ENCODE measurements at places on chromosomes 4 and X.

GRCh38 chr4:61545902-61546480 lies 345.9 kb downstream of the ADGRL3 start:
- DNase-seq = no peak

DNA sequence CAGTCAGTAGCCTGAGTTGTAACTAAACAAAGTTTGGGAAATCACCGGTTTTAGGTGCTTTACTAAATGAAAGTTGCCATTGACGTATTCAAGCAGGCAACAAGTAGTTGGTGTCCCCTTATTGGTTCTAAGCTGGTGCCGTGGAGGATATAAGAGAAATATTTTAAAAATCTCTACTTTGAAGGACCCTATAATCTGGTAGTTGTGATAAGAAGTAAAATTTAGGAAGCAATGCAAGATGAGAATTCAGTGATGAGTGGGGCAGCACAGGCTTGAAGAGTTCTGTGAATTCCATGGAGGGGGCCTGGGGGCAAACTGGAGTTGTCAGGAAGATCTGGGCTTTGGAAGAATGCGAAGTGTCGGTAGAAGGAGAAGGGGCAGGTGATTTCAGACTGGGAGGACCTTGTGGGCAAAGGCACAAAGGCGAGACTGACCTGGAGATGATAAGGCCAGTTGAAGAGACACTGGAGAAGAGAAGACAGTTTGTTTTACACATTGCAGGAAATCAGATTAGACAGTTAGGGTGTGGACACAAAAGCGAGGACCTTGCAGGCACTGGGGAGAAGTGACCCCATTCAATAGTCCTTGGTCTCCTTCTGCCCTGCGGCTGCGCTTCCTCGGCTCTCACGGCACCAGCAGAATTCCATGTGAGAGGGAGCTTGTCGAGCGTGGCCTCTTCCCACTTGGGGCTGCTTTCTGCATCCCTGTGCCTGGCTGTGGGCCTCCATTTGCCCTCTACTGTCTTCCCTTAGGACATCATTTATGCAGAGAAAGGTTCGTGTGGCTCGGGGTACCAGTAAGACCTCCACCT lies 1.3 kb downstream of the RHOH start:
- DNase-seq = no peak

GRCh38 chrX:14386981-14387380 lies 142.4 kb upstream of the GLRA2 start:
- DNase-seq = no peak

DNA sequence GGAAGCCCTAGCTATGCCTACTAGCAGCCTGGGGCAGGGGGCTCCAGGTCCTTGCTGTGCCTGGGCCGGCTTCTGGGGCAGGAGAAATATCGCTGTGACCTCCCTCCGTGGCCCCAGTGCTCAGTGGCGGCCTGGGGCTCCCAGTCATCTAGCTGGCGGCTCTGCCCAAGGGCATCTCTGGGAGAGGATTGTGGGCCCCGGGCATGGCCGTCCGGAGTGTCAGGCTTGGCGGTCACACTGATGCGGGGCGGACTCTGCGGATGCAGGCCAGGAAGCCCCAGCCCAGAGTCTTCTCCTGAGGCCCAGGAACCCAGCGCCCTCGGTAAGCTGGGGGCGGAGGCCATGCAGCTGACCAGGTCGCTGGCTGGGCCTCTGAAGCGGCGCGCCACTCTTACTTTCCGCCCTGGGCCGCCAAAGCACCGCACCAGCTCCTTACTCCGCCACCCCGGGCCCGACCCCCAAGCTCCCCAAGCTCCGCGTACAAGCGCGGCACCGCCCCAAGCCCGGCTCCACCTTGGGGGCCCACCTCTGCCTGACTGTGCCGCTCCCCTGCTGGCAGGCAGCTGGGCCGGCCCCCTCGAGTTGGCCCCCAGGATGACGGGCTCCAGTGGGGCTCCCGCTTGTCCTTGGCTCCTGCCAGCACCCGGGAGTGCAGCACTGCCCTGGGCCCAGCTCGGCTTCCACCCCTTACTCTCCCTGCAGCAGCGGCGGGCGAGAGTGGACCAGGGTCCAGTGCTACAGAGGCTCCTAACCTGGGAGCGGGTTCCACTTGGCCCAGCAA lies 720.0 kb downstream of the PCDH18 start:
- no peak for DNase-seq

- no peak for DNase-seq
These were observed 143.1 kb upstream of the BCOR start for GRCh38 chrX:40240844-40241243.

DNA sequence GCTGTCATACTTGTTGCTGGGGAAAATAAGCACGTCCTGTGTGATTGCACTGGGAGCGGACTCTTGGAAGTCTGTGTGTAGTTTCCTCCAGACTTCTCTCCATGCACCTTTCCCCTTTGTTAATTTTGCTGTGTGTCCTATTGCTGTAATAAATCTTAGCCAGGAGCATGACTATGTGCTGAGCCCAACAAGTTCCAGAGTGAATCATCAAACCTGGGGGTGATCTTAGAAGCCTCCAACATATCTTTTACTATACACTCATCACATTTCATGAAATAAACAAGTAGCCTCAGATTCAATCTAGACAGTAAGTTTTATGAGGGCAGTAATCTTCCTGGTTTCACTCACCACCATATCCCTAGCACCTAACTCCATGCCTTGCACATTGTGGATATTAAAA lies 43.3 kb upstream of the FGF13 start:
- DNase-seq = no peak

DNA sequence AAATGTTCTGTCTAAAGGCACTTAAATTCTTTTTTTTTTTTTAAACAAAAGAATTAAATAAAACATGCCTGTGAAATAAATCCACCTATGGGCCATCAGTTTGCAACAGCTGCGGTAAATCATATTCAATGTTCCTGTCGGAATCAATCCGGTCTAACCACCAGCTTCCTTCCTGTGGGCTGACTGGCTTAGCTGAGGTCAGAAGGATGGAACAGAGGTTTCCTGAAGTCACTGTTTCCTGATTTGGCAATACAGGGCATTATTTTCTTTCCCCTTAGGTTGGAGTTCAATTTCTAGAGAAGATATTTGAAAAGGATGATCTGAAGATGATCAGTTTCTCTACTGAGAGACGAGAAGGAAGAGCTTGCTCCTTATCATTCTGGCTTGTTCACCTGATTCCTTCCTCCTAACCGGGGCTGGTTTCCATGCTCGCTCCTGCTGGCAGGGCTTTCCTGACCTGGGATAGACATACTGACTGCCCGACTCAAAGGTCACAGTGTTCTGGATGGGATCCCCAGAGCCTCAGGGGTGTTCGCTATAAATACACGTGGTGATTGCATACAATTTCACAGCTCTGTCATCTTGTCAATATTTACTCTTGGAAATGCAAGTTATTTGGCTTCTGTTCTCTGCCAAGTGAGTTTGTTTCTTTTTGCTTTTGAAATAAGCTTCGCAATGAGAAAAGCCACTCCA lies 21.7 kb downstream of the PDLIM3 start:
- no peak for DNase-seq

DNA sequence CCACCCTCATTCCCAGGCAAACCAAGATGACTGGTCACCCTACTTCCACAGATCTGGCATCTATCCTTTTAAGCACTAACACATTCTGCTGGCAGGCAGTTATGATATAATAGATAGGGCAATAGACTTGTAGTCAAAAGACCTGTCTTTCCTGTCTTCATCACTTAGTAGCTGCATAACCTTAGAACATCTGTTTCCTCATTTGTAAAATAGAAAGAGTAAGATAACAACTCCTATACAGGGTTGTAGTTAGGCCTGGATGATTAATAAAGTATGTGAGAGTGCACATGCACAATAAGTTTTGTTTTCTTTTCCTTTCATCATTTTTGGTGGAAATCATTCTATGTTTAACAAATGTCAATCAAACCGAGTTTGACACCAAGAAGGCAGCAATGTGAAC lies 72.1 kb downstream of the GPR82 start:
- no peak for DNase-seq

GRCh38 chr4:117385526-117385925 lies 300.1 kb upstream of the TRAM1L1 start:
- DNase-seq = no peak

- DNase-seq = no peak
These were observed 243.8 kb downstream of the PPP3CA start for GRCh38 chr4:101103381-101104142.

GRCh38 chrX:49137492-49137891 lies 14.0 kb upstream of the GPKOW start:
- no peak for DNase-seq

DNA sequence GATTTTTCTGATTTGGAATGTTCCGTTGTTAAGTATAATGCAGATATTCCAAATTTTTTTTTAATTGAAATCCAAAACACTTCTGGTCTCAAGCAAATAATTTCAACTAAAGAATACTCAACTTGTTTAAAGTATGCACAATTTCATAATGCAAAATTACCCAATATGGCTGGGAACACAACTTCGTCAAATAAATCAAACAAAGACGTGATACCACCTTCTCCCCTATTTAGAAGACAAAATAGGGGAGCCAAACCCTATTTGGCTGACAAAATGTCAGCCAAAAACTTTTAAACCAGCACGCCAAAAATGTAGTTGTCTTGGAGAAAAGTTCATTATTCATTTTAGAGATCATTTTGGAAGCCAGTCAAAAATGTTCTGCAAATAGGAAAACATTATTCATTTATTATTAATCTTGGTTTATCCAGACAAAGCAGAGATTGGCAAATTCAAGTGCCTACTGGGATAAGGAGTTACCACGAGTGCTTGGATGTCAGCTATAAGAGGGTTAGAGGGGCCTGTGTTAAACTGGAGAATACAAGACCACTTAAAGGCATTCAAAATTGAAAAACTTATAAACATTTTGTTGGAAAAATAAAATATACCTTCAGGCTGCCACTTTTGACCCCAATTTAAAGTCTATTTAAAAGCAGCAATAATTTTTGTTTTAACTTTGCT lies 3.3 kb upstream of the TKTL2 start:
- no peak for DNase-seq

GRCh38 chr4:86556791-86557415 lies 37.2 kb upstream of the PTPN13 start:
- no peak for DNase-seq

DNA sequence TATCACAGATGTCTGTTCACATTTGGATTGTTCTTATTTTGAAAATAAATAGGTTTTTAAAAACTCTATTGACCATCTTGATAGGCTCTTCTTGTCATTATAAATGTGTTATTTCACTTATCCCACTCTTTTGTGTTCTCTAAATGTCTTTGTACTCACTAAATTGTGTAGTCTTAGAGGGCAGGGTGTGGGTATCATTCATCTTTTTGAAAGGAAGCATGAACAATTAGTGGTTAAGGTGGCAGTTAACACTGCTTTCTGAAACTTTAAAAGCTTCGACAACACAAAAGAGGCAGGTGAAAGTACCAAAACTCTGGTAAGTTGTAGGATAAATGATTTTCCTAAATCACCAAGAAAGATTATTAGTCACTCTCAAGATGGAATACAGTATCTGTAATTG lies 83.2 kb downstream of the IL15 start:
- DNase-seq = no peak

DNA sequence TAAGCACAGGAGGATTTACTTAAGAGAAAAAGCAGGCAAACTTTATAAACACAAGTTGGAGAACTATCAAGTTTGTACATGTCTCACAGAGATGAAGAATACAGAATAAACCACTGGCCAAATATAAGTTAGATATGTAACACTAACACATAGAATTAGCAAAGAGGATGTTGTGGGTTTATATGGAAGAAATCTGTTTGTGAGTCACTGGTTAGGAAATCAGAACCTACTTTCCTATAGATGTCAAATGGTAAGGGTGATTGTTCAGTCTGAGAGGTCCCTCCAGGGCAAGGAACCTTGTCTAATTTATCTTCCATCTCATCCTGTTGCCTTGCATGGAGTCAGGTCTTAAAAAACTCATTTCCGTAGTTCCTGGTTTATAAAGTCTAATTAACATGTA lies 14.8 kb upstream of the ART3 start:
- DNase-seq = no peak

DNA sequence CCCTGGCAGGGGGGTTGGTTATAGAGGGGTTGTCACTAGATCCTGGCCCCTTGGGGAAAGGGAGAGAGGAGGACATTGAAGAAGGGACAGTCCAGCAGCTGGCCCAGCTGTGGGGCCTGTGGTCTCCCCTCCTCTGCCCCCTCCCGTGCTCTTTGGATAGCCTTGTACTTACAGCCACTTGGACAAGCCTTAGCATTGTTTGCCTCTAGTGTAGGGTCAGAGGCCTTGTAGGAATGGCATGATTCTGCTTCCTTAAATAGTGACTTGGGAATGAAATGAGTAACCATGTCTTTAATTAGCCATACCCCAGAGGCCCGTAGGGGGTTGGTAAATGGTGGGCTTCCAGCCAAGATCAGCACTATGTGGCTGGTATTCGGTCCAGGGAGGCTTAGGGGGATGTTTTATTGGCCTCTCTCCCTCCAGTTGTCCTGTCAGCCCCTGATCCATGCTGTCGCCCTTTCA lies 230.6 kb downstream of the PTTG2 start:
- DNase-seq = peak; percentile 18

DNA sequence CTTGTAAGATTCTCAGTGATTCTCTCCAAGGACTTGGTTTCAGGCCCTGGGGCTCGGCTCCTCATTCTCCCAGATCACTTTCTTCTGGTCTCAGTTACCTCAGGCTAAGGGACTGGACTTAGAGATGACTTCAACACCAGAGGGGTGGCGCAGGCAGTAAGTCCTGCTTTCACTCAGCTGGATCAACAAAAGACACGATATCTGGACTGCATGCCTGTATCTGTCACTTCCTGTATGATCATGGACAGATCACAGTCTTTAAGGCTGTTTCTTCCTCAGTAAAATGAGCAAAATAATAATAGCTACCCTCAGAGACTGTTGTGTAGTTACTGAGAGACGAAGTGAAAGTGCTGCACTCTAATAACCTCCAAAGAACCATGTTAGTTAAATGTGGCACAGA lies 19.5 kb upstream of the CXCR3 start:
- DNase-seq = no peak
